NCI-H1417 treated with DMSO at 0.1 percent for 48 hours (cell line): ENCODE measurements at places on chromosomes 1 and 21.

GRCh38 chr1:212518188-212519054, 85.7 kb downstream of the NENF start:
- no peak for DNase-seq

DNA sequence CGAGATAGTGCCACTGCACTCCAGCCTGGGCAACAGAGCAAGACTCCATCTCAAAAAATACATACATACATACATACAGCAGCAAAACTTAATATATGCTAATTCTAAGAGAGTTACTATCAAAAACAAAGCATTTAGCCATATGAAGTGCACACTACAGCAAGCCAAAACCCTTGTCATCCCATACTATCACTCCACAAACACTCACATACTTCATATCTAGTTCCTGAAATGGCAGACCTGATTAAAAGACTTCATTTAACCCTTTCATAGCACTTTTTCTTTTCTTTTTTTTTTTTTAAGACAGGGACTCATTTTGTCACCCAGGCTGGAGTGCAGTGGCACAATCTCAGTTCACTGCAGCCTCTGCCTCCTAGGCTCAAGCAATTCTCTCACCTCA, 65.6 kb downstream of the COP1 start:
- no peak for DNase-seq

- DNase-seq, result peak; percentile 0
Observed at GRCh38 chr1:18820791-18821641, 38.4 kb downstream of the TAS1R2 start.

GRCh38 chr1:64878931-64879611, 87.3 kb downstream of the JAK1 start:
- no peak for DNase-seq

DNA sequence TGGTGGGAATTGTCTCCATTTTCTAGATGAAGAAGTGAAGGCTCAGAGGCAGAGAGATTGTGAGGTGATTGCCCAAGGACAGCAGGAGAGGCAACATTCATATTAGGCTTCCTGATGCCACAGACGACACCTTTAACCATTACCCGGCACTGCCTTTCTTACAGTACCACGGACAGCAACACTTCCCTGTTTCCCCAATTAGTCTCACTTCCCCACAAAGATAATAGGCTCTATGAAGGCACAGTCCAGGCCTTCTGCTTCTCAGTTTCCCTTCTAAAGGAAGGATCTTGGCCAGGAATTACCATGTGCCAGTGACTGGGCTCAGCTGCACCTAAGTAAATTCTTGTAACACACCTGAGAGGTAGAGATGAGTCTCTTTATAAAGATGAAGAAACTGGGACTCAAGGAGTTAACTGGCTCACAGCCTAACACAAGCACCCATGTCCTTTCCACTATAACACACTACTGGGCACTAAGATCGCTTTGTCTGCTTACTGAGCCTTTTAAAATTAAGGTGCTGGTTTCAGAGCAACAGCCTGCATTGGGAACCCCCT, 9.6 kb downstream of the IGSF9 start:
- DNase-seq, result no peak

DNA sequence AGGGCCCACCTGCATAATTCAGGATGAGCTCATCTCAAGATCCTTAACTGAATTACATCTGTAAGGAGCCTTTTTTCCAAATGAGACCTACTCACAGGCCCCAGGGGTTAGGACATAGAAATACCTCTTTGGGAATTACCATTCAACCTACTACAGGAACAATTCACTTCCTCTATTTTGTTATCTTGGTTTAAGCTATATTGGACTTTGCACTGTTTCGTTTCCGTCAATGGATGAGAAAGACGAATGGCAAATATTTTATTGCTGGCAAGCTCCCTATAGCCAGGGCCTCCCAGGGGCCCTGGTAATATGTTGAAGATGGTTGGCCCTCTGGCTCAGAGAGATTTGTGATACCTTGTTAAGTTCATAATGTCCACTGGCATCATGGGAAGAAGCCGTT, 384.2 kb upstream of the DUSP10 start:
- no peak for DNase-seq

GRCh38 chr1:7401814-7402547, 369.1 kb upstream of the VAMP3 start:
- no peak for DNase-seq

GRCh38 chr1:161404051-161404597, 36.4 kb upstream of the CFAP126 start:
- DNase-seq, result no peak

DNA sequence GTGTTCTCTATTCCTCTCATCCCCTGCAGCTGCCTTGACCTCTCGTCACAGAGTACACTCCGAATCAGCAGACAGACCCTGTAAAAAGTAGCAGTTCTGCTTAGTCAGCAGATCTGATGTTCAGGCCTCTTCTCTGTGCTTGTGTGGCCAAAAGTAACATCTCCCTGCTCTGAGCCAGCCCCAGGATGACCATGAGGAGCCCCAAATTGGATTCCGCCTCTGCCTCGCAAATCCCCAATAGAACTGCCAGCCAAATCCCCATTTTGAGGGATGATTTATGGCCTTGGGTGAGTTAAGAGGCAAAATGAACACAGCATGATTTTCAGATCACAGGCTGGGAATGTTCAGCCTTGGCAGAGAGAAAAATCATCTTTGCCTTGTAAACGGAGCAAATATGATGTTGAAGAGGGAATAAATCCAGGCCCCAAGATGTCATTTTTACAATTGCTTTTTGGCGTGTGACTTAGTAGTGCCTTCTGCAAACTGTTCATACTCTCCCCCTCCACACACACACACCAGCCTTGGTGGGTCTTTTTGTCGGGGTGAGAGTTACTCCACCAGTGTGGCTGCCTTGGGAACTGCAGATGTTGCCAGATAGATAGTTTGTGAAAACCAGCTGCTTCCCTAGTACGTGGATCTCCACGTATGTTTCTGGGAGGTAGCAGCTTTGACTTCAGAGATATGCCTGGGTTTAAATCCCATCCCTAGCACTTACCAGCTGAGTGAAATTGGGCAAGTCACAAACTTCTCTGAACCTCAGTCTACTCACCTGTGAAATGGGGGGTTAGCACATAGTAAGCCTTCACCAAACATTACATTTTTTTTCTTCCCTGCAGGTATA, 77.8 kb downstream of the MAN1C1 start:
- DNase-seq, result no peak

GRCh38 chr1:10082785-10083479, 50.2 kb downstream of the UBE4B start:
- no peak for DNase-seq

GRCh38 chr1:8176279-8176678, 141.6 kb upstream of the SLC45A1 start:
- no peak for DNase-seq

DNA sequence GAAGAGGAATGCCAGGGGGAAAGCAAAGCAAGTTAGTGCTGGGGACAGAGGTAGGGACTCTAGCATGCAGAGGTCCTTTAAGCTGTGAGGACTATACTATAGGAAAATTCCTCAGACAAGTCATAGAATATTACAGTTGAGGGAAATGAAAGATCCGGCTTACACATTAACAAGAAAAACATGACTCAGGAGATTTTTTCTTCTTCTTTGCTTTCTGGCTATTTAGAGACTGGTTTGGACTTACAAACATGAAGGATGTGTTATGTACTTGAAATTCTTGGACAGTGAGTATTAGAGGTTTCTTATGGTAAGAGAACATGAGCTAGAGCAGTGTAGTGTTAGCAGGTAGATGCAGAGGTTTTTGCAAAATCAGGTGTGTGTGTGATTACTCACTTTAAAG, 24.9 kb downstream of the USP25 start:
- no peak for DNase-seq

- DNase-seq, result no peak
Observed at GRCh38 chr1:178412400-178412770, 84.4 kb downstream of the CLEC20A start.
